ENCODE measurements at places on chromosomes 5 and 9.

DNA sequence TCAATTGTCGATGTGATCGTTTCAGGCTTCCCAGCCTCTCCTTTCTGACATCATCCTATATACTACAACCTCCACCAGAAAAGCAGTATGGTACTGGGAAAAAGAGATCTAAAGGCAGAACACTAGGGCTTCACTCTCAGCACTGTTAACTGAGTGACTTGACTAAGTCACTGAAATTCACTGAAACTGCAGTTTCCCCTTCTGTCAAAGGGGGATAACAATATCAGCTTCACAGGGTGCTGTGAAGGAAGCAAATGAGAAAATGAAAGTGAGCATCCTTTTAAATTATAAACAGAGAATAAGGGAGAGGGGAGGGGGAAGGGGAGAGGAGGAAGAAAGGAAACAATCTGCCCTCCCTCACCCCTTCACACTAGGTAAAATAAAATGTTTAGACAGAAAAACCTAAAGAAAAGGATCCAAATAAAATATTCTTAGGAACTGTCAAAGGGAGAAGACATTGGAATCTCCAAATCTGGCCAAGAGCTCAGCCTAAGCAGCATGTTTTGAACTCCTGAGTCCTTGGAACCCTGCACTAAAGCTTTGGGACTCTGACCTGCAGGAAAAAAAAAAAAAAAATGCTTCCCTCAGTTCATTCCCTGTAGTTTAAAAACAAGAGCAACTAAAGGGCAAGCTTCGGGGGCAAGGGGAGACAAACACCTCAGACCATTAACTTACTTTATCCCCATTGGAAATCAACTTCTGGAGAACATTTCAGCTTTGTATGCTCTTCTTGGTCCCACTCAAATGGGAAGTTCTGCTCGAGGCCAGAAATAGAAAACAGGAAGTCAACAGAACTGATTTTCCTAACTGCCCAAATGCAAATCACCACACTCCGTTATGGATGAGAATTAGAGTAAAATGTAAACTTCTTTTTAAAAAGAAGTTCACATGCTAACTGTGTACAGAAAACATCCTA, 178.3 kb downstream of the DEPDC1B start:
- DNase-seq: no peak

- no peak for DNase-seq
Observed at GRCh38 chr5:116378007-116378776, 196.4 kb downstream of the SEMA6A start.

DNA sequence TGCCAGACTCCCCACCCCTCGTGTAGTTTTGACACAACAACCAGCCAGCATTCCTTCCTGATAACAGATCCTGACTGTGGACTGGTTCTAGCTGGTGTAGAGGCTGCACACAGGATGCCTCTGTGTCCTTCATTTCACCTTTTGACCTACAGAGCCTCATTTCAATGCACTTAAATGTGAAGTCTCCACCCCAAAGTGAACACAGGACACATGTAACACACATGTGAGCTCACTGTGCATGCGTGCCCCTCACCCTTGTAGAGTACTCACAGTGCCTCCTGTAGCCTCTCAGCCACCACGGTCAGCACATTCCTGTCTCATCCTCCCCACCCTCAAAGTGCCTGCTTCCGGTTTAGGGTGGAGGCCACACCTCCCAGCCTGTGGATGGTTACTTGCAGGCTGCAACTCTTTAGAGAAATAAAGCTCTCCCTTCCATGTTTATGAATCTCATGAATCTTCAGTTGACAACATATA, 11.6 kb upstream of the NKD2 start:
- DNase-seq: no peak

DNA sequence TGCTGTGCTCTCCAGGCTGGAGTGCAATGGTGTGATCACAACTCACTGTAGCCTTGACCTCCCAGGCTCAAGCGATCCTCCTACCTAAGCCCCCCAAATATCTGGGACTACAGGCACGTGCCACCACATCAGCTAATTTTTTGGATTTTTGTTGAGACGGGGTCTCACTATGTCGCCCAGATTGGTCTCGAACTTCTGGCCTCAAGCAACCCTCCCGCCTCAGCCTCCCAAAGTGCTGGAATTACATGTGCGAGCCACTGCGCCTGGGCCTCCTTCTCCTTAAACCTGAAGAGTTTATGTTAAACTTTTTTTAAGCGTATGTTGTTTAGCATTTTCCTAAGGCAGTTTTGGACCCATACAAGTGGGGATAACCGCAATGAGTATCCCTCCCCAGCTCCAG, 30.8 kb upstream of the SUSD3 start:
- DNase-seq: no peak

DNA sequence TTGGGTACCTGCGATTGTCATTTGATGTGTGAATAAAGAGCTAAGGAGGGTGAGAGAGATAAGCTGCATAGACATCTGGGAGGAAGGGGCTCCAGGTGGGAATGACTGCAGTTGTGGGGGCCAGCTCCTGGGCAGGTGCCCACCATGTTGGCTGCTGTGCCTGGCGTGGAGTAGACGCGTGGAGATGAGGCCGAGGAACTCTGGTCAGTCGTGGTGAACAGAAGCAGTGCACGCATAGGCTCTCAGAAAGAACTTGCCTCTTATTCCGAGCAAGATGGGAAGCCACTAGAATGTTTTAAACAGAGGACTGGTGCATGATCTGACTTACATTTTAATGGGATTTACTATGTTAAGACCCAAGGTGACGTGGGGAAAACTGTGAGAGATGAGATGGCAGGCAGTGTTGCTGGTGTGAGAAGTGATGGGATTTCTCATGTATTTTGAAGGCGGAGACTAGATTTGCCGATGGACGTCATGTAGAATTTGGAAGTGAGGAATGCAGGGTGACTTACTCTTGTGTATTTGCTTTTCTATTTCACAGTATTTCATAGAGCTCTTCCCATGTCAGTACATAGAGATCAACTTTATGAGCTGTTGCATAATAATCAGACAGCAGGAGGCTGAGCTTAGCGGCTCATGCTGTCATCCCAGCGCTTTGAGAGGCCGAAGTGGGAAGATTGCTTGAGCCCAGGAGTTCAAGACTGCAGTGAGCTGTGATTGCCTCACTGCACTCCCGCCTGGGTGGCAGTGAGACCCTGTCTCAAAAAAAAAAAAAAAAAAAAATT, 71.1 kb downstream of the EHMT1 start:
- no peak for DNase-seq

GRCh38 chr9:123973590-123974223, 37.9 kb upstream of the LHX2 start:
- DNase-seq: no peak
